ENCODE measurements at places on chromosomes 11 and 22.

DNA sequence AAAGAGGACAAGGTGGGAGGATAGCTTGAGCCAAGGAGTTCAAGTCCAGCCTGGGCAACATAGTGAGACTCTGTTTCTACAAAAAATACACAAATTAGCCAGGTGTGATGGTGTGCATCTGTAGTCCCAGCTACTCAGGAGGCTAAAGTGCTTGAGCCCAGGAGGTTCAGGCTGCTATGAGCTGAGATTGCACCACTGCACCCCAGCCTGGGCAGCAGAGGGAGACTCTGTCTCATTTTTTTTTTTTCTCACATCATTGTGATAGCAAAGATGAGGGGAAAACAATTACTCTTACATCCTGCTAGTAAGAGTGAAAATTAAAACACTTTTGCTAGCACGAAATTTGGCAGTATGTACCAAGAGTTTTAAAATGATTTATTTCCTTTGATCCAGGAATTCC, 463.7 kb downstream of the TMEM135 start:
- DNase-seq, result no peak

GRCh38 chr11:116686866-116687265, 85.9 kb downstream of the BUD13 start:
- no peak for DNase-seq

GRCh38 chr11:46176421-46176820, 55.2 kb upstream of the PHF21A start:
- no peak for DNase-seq

DNA sequence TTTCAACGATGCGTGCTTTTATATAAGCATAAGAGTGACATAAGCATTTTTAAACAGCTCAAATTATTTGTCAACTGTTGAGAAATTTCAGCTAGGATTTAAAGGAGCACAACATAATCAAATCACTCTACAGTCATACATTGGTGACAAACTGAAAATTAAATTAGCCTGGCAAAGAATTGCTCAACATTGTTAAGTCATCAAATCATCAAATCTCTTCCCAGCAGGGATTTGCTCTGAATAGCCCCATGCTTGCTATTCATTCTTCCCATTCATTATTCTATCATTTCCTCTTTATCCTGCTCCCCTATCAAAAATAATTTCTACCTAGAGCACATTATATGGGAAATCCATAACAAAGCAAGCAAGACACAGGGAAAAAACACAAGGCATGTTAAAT, 198.7 kb upstream of the LUZP2 start:
- DNase-seq, result peak; percentile 8

DNA sequence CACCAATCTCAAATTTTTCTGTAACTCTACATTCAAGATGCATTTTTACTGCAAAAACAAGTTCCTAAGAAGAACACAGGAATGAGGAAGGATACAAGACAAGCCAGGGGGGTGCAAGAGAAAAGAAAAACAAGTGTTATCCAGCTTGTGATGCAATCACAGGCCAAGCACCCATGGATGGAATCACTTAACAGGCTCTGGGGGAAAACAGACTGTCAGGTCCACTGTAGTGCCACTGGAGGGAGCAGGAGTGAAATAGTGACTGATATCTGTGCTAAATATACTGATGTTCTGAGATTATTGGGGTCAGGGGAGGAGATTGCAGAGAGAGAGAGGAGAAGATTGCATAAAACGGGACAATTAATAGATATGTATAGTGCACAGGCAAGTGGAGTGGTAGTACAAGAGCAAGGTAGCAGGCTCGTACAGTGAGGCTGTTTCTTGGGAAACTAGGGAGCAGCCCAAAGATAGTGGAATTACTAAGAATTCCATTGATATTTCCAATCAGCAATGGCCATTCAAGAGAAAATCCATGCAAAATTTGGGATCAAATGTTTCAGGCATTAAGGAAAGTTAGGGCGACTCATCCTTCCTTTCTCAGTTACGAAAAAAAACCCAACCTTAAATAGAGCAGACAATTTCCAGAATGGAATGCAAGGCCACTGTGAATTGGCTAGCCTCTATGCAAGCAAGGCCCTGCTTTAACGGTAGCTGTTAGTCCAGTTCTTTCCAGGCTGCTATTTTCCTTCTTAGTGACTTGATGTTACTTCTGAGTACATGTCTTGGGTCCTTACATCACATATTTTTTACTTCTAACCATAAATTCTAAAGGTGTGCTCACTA, 52.2 kb upstream of the CEP126 start:
- peak; percentile 81 for DNase-seq

DNA sequence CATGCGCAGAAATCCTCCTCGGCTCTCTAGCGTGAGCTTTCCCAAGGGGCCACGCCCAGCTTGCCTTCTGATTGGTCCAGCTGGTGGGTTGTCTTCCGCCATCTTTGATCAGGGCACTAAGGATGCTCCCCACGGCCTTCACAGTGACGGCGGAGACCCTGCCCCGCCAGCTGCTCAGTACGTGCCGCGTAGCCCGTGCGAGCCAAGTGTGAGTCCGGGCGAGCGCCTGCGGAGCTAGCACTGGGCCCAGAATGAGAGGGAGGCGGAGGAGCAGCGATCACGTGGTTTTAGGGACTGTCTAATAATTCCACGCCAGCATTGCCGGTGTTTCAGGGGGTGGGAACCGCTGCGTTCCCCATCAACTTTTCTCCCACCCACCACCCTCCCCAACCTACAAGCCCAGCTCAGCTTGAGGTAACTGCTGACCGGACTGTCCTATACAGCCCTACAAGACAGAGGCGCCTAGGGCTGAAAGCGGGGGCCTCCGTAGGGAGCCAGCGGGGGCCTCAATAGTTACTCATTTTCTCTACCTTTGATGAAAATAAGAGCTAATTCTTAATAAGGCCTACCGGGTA, 1.5 kb upstream of the MTFP1 start:
- DNase-seq, result peak; percentile 100

DNA sequence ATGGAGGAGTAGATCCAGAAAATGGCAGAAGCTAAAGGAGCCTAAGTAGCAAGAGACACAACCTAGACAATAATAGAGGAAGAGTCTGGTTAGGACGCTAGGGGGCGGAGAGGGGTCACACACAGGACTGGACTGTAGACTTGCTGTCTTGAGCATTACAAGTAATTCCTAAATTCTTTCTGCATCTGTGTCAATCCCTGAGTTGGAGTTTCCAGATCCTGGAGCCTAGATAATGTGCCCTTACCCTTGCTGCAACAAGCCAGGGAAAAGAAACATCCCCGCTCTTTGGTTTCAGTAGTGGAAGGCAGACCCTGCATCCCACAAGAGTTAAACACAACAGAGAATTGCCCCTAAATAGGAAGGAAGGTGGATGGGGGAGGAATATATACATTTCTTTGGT, 14.9 kb upstream of the CCDC73 start:
- peak; percentile 84 for DNase-seq

GRCh38 chr11:18259259-18259658, 6.8 kb upstream of the SAA1 start:
- DNase-seq, result no peak

DNA sequence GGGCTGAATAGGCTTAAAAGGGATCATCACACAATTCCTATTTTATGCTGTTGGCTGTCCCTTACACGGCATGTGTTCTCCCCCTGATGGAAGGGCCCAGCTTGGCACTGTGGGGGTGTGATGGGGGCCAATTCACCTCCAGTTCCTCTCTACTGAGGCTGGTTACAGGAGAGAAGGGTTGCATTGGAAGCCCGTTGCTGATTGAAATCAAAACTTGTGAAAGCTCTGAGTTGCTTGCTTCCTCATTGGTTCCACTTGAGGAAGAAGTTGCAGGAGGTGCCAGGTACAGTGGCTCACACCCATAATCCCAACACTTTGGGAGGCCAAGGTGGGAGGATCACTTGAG, 13.3 kb upstream of the PRG2 start:
- DNase-seq, result no peak

- DNase-seq, result peak; percentile 26
These were observed 5.8 kb downstream of the ZBTB44 start for GRCh38 chr11:130308886-130309285.

GRCh38 chr22:17152971-17153370, 6.1 kb downstream of the HDHD5 start:
- no peak for DNase-seq

- DNase-seq, result peak; percentile 52
These were observed 89.0 kb upstream of the GRK3 start for GRCh38 chr22:25475257-25476022.

DNA sequence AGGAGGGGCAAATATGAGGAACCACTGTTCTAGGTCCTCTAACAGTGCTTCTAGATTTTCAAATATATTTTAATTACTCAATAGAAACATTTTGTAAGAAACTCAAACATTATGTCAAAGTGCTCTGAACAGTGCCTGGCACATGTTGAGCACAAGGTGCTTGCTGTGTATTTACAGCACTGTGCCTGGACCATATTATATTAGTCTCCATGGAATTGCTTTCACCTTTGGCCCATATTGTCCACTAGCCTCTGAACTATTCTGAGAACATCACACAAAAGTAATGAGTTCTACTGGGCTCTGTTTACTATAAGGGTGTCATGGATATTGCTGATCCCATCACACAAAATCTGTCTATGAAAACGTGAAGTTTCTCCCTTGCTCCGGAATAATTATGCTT, 76.7 kb downstream of the PPFIBP2 start:
- DNase-seq, result no peak

GRCh38 chr11:22808571-22809197, 20.9 kb downstream of the SVIP start:
- DNase-seq, result peak; percentile 63

- no peak for DNase-seq
These were observed 702.8 kb downstream of the TBC1D22A start for GRCh38 chr22:47465222-47465621.

DNA sequence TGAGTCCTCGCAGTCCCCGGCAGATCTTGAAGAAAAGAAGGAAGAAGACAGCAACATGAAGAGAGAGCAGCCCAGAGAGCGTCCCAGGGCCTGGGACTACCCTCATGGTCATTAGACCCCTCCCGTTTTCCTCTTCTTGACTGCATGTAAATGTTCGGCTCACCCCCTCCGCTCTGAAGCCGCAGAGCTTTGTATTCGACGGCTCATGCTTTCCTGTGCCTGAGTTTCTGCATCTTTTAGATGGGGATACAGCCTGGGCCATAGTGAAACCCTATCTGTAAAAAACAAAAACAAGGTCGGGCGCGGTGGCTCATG, 7.7 kb downstream of the USP18 start:
- no peak for DNase-seq

DNA sequence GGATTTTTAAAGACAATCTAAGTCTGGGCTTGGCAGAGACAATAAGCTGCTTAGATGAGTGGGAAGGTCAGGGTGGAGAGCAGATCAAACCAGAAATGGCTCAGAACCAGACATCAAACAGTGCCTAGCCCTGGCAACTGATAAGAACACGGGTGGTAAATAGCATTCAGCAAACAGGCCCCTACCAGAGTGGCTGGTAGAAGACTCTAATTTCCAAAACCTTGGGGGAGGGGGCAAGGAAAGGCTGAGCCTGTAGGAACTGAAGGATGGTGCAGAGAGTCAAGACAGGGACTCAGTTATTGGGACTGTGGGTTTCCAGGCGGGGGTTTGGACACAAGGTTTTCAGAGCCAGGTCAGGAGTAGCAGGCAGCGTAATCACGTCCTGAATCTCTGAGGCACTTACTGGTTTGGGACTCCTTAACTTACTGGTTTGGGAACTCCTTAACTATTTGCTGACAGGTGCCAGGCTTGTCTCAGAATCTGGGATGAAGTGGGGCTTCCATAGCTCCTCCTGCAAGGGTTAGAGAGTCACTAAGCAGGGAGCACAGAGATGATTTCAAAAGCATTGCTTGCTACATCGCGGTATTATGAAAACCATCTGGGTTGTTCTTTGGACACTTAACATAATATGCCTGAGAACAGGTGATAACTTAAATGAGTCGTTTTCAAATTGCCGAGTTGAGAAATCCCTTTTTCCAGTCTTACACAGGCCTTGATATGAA, 5.7 kb upstream of the ABTB2 start:
- no peak for DNase-seq

DNA sequence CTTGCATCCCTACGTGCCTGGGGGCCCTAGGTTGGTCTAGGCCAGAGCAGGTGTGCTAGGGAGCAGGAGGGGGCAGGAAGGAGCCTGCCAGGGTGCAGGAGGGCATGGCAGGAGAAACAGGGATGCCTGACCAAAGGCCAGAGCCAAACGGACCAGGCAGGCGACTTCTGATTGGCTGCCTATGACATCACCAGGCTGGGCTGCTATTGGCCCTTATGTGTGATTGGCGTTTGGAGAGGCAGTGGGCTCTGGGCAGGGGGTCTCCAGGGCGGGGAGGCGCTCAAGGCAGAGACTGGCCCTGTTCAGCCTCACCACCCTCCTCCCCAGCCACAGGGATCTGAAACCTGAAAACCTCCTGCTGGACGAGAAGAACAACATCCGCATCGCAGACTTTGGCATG, 44.4 kb downstream of the MOB2 start:
- DNase-seq, result peak; percentile 27

- DNase-seq, result no peak
These were observed 100.6 kb downstream of the PHF21B start for GRCh38 chr22:44909241-44909640.

- DNase-seq, result peak; percentile 58
These were observed at the start of gene ZNF280A for GRCh38 chr22:22520020-22520656. Gene ZNF280A, minus strand, starts transcription at chr22:22520270. Its CDS starts 4,640 bp downstream, at chr22:22515630.

GRCh38 chr11:73384531-73384871, 8.3 kb downstream of the RELT start:
- DNase-seq, result no peak

DNA sequence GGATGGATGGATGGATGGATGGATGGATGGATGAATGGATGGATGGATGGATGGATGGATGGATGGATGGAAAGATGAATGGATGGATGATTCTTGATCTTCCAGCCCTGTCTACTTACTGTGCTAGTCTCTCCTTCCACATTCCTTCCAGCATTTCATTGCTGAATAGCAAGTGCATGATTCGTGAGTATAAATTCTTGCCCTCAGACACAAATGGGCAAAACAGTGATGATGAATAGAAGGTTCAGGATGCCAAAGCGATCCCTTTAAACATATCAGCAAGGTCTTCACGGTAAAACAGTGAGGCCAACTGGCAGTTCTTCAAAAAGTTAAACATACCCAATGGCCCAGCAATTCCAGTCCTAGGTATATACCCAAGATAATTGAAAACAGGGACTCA, 400.2 kb downstream of the MN1 start:
- DNase-seq, result no peak

- DNase-seq, result no peak
These were observed 12.8 kb downstream of the CXCR5 start for GRCh38 chr11:118896472-118896913.

DNA sequence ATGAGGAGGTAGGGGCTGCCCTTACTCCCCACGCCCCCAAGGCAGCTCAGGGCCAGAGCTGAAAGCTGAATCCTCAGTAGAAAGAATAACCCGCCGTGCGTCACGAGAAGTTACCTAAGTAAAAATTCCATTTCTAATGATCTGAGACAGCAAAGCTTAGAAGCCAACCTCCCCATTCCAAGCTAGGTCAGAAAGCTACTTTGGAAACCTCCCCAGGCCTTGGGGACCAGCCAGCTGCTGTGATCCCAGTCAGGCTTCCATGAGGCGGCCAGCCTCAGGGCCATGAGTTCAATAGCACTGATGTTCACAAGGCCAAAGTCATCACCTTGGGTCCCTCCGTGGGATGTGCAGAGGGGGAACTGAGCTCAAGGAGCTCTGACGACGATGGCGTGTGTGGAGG, 6.9 kb downstream of the SHISAL1 start:
- DNase-seq, result no peak
